Central memory CD8-positive, alpha-beta T cell (primary cell): ENCODE measurements at places on chromosomes 7 and 10.

DNA sequence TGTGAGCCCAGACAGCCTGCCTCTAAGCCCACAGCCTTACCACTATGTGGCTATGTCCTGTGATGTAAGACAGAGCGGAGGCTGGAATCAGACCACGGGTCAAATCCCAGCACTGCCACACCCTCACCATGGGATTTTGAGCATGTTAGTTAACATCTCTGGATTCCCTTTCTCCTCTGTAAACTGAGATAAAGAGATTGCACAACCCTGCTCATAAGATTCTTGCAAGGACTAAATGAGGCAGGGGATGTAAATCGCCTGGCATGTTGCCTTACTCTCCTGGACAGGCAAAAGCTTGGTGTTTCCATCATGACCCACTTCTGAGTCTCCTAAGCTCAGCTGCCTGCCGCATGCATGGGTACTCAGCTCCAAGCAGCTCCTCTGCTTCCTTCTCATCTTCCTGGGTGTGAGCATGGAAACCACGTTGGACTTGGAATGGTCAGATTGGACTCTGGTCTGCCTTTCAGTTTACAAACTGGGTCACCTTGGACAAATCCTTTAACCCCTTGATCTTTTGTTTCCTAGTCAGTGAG is 41.3 kb upstream of the MTURN start:
- DNase-seq, result no peak

DNA sequence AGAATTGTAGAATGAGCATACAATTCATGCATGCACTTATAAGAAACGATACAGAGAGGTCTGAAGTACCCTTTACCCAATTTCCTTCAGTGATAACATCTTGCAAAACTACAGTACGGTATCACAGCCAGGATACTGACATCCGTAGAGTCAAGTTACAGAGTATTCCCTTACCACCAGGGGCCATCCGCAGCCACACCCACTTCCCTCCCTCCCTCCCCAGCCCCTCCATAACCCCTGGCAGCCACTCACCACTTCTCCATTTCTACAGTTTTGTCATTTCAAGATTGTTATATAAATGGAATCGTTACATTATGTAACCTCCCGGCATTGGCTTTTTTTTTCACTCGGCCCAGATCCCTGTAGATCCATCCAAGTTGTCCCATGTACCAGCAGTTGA is 113.6 kb upstream of the RET start:
- DNase-seq, result no peak

DNA sequence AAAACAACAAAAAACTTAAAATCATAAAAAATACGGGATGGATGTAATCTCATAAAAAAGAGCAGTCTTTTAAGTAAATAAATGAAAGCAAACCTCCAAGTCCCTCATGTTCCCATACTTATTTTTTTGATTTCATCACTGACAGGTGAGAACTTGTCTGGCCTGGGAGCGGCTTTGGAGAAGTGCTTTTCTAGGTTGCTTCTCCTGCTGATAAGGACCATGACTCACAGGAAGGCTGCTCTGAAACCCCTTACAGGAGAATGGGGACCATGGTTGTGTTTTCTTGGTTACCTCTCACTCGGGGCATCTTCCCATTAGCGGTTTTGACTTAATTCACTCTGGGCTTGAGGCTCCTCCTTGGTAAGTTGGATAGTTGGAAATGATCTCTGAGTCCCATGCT is 237.4 kb downstream of the CAMK1D start:
- no peak for DNase-seq

GRCh38 chr7:26705567-26705966 is 158.8 kb downstream of the SKAP2 start:
- no peak for DNase-seq

GRCh38 chr10:62640411-62640810 is 164.1 kb upstream of the ADO start:
- no peak for DNase-seq

DNA sequence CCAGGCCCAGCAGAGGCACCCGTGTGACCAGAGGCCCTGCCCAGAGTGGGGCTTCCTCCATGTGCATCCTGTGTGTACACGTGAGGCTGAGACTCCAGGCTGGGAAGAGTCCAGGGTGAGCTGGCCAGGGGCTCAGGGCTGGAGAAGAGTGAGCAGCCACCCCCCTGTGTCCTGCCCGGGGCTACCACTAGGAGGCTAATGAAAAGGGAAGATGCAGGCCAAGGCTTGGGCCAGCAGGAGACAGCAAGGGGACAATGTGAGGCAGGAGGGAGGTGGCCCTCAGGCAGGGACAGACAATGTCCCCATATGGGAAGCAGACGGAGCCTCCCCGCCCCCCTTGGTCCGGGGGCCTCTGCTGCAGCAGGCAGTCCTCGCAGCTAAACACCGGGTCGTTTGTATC is 102.0 kb downstream of the HIF1AN start:
- no peak for DNase-seq

- peak; percentile 30 for DNase-seq
Observed at GRCh38 chr10:68156373-68157185, 47.3 kb downstream of the MYPN start.

GRCh38 chr10:43039624-43040481 is 37.0 kb upstream of the RET start:
- no peak for DNase-seq

DNA sequence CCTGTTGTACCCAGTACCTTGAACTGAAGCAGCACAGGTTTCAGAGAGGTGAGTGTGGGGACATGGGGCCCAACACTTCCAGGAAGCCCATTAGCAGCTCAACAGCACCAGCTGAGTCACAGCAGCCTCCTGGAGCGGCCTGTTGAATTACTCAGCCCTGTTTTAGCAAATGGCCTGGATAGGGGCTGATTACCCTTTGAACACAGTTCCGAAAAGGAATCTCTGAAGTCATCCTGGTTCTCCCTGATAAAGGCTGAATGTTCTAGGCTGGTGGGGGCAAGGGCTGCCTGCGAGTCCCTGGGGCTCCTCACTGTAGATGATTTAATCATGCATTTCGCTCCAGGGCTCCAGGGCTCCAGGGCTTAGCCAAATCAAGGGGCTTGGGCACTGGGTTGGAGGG is 287.5 kb downstream of the GRID1 start:
- DNase-seq, result no peak

DNA sequence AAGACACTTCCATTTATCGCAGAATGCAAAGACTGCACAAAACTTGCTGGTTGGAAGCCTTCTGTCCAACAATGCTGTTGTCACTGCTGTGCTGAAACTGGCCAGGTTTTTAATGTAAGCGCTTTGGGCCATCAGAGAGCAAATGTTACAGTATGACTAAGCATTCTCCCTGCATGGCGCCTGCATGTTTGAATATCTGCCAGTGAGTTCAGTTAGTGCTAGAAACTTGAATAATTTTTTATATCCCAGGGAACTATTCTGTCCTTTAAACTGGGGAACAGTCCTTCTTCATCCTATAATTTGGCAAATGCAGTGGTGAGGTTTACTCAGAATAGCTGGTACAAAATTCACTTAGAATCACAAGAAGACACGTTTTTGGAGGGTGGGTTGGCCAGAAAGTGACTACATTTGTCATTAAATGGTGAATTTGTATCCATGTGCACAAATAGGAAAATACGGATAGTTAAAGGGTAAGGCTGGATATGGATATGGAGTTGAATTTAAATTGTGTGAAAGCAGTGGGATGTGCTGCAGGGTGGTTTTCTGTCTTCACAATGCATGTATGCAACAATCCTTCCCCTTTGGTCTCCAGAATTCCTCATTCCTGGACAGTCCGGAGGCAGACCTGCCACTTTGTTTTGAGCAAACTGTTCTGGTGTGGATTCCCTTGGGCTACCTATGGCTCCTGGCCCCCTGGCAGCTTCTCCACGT is 1.7 kb downstream of the ABCC2 start:
- no peak for DNase-seq

DNA sequence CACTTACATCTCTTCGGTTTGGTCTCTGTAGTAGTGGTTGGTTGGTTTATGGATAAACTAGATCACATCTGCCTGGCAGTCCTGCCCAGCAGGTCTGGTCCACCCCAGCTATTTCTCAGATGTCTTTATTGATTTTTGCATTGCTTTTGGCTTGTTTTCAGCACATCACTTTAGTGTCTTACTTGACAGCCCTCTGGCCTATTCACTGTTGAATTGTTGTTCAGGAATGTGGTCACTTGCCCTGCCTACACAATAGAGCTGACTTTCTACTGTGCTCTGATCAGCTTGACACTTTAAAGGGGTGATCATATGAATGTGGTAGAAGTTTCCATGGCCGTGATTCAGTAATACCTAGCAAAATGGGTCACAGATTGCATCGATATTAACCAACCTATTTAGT is 719.2 kb upstream of the LRRN3 start:
- no peak for DNase-seq

GRCh38 chr10:110356628-110357245 is 52.0 kb upstream of the SMNDC1 start:
- DNase-seq, result peak; percentile 41

DNA sequence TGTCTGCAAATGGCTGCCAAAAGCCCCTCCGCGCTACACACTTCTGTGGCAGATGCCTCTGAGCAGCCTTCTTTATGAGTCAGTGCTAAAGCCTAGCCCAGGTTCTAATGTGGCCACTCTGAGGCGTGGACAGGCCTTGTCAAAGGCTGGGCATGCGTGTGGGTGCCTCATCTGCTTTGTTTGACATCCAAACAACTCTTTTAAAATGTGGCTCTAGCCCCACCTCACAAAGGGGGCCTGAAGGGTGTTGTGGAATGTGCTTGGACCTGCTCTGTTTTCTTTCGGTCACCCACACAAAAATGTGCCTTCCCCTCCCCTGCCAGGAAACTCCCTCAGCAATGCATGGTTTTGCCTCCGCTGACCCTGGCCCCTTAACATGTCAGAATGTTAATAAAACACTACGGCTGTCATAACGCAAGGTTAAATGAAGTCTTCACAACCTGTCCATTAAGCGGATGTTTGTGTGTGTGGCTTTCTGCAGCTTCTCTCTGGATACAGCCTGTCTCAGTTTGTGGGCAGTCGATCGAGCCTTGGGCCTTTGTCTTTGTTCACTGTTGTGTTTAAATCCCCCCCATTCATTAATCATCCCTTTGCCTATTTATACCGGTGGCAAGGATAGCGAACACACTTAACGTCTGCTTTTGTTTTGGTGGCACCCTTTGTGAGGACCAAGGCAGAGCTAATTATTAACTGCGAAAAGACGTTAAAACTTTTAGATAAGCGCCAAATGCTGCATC is 718.9 kb downstream of the LRMDA start:
- DNase-seq, result no peak

DNA sequence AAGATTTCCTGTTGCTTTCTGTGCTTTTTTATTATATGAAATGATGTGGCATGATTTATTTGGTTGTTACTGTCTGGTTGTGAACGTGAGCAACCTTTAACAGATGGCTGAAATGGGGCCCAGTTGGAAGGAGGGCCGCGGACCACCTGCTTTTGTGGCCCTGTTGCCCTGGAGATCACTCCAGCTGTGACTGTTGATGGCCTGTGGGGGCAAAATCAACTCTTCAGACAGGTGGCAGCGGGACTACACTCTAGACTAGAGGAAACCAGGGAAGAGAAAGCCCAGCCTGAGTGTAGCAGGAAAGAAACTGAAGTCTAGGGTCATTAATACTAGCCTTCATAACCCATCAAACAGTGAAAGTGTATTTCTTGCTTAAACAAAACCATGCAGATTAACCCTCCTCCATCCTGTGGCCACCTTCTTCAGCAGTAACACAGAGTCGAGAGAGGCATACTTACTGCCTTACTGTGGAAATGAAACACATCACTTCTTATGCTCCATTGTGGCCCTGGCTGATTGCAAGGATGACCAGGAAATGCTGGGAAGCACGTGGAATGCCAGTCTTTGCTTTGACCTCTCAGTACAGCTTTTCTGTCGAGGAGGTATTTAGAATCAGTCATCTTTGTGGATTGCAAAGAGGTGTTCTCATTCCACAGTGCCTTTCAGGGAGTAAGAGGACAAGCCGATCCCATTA is 80.5 kb downstream of the CCNY start:
- DNase-seq, result no peak

DNA sequence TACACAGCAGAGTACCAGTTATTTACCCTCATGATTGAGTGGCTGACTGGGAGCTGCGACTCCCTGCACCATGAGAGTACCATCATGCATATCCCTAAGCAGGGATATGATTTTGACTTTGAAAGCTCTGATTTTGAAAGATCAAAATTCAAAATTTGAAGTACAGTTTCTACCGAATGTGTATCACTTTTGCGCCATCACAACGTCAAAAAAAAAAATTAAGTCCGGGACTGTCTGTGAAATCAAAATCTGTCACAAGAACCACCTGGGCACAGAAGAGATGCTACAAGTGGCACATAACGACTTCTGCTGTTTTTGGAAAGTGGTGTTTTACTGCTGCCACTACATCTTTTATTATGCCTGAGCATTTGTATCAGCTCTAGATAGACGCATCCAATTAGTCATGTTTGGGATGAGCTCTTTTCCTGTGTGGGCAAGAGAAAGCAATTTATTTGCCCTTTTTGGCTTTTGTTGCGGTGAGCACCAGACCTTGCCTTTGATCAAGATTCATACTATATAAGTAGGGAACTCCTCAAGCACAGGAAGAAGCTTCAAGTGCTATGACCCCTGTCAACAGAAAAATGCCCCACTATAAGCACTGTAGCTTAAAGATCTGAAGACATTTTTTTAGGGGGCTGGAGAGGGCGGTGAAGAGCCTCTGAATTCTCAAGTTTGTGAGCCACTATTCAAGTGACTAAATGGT is 10.7 kb downstream of the MTPN start:
- DNase-seq, result no peak

GRCh38 chr10:105149371-105149891 is 508.3 kb downstream of the SORCS3 start:
- DNase-seq, result no peak

- DNase-seq, result no peak
Observed at GRCh38 chr7:107078517-107078966, 34.0 kb downstream of the PRKAR2B start.

- DNase-seq, result no peak
Observed at GRCh38 chr7:73602721-73603651, 21.3 kb downstream of the MLXIPL start.

- DNase-seq, result no peak
Observed at GRCh38 chr7:41280491-41280890, 422.4 kb downstream of the INHBA start.

DNA sequence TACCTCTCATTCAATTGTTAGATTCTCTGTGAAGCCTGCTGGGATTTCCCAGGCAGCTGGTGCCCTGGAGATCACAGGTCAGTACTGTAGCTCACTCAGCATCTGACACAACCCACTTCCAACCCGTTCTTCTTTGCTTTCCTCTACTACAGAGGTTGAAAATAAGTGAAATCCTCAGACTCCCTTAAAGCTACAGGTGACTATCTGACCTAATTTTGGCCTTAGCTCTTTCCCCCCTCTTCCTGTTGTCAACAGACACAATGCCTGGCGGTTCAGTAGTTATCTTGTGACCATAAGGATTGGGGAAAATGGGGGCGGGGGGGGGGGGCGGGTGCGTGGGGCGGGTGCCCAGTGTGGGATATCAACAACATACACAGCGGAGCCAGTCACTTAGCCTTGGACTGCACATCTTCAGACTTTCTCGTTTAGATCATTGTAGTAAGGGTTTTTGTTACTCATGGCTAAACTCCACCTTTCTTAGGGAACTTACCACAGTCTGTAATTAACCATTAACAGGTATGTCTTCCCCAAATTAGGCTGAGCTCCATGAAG is 37.8 kb downstream of the MTPN start:
- DNase-seq, result no peak

GRCh38 chr10:126155528-126155927 is 232.7 kb downstream of the ADAM12 start:
- no peak for DNase-seq

- DNase-seq, result no peak
Observed at GRCh38 chr10:1570416-1571051, 166.8 kb downstream of the ADARB2 start.
